Ovary (tissue), 10 donors: ENCODE measurements at places on chromosomes 6 and 20.

DNA sequence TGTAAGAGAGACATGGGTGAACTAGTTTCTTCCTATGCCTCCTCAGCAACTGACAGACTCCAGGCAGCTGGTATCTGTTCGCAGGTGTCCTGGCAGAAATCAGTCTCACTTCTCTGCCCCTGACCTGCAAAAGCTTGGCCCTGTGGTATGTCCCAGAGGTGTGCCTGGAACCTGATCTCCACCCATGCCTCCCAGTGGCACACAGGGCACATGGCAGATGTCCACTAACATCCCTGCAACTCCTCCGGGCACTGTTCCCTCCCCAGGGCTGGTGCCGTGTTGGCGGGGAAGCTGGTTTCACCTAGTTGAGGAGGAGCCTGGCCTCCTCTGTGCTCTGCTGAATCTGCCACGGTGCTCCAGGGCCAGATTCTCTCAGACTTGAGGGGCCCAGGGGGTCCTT, 123.3 kb upstream of the GGTLC1 start:
- no peak for DNase-seq

GRCh38 chr20:59205044-59205443, 41.4 kb downstream of the ZNF831 start:
- no peak for DNase-seq

GRCh38 chr6:84639396-84639795, 125.0 kb downstream of the TBX18 start:
- no peak for DNase-seq

DNA sequence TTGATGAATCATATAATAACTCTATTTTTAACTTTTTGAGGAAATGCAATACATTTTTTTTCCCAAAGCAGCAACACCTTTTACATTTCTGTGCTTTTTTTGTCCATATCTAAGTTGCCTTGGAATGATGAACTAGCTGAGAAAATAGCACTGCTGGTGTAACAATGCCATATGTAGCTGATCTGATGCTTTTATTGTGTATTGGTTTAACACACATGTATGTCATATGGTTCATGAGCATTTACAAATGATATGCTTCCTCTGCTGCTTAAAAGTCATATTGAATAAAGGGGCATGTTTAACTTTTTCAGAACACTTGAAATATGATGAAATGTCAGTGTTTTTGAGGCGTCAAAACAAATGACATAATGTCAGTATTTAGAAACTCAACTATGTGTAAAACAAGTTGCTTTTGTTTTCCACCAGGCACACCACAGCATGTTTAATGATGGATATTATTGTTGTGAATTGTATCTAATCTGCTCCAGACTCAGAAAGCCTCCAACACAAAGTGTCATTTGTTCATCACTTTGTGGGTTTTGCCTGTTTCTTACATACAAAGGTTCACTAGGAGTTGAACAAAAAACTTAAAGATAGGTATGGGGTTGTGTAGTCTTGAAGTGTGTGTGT, 775.8 kb upstream of the FLRT3 start:
- DNase-seq, result no peak

DNA sequence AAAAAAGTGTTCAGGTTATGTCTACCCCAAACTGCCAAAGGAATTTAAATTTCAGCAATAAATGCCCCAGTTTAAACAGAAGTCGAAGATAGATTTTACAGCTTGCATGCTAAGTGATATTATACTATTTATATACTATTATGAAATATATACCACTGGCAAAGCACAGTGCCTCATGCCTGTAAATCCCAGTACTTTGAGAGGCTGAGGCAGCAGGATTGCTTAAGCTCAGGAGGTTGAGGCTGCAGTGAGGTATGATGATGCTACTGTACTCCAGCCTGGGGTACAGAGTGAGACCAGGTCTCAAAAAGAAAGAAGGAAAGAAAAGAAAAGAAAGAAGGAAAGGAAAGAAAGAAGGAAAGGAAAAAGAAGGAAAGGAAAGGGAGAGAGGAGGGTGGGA, 102.1 kb downstream of the MTFR2 start:
- no peak for DNase-seq

- no peak for DNase-seq
Measured at GRCh38 chr6:125207956-125208355, 54.4 kb downstream of the TPD52L1 start.

DNA sequence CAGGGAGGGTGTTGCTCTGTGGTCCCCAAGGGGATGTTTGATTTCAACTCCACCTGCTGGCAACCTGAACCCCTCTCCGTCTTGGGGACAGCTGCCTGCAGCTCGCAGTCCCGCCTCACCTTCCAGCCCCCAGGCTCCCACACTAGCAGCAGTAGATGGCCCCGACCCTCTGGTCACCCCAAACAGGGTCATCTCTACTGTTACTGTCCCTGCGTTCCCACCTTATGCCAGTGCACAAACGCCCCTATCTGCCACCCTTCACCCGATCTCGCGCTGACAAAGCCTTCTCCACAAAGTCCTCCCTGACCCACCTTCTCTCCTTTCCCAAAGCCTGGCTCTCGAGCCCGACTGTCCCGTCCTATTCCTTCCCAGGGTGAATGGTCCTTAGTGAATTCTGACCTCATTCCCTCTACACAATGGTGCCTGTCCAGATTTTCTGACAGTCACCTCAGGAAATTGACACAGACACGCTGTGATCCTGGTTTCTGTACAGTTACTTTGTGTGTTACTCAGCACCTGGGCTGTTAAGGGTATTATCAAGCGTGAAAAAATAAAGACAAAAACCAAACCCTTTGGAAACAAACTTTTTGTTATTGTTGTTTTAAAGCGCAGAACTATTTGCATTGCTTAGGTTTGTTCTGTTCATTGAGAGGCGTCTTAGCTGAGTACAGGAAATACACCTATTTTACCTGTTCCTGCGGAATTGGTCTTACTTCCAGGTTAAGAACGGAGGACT, 728 bp downstream of the FUT9 start:
- no peak for DNase-seq

DNA sequence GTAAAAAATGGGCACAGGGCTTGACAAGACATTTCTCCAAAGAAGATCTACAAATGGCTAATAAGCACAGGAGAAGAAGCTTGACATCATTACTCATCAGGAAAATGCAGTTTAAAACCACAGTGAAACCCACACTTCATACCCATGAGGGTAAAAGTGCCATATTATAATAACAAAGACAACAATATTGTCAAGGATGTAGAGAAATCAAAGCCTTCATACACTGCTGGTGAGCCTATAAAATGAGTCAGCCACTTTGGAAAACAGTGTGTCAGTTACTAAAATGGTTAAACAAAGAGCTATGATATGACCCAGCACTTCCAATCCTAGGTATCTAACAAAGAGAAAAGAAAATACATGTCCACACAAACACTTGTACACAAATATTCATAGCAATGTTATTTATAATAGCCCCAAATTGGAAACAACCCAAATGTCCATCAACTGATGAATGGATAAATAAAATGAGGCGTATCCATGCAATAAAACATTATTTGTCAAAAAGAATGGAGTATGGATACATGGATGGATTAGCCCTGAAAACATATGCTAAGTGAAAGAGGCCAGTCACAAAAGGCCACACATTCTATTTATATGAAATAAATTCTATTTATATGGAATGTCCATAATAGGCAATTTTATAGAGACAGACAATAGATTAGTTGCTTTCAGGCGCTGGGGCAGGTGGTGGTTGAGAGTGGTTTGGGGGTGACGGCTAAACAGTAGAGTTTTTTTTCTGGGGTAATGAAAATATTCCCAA, 11.5 kb upstream of the IL20RA start:
- no peak for DNase-seq

- no peak for DNase-seq
Measured at GRCh38 chr6:166463359-166464067, 80.8 kb upstream of the MPC1 start.

DNA sequence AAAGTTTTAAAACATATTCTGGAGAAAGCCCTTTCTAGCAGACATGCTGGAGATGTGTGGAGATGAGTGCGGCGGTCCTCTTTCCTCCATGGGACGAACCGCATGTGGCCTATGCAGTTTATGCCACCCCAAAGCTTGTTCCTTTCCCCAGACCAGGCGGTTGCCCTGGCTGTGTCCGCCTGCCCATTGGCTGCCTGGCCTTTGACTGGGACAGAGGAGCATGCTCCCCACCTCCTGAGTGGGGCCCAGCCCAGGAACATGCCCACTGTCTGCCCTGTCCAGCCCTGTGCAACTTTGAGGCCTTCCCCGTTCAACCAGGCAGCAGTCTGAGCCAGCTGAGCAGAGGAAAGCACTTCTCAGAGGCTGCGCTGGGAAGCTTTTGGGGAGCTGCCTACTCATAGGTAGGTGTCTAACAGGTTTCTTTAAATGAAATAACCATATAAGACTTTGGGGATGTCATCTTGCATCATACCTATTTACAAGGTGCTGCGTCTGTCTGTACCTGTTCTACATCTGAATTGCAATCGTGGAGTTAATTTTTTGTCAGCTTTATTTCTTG, 20.6 kb downstream of the FOXC1 start:
- DNase-seq, result no peak

DNA sequence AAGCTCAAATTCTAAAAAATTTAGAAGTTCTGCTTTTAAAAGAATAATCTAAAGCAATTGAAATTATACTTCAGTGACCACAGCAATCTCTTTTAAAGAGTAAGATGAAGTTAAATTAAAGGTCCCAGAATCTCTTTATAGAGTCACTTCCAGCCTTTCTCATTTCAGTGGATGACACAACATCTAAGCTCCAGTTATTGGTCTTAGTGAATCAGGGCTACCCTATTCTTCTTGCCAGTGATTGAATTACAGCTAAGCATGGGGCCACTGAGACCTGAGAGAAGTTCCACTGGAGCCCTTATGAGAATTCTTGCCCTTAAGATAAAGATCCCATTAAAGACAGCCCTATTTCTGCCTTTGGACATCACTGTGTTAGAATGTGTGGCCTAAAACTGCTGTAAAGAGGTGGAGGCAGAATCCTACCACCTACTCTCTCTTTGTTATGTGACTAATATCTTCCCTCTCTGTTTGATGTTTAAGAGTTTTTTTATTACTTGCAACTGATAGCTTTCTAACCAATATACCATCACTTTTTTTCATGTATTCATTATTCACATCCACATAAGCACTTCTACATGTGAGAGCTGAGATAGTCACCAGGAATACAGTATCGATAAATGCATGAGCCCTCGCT, 128.6 kb downstream of the UNC5CL start:
- no peak for DNase-seq

GRCh38 chr20:52076164-52076563, 115.4 kb downstream of the ZFP64 start:
- no peak for DNase-seq

- no peak for DNase-seq
Measured at GRCh38 chr20:655726-656624, 3.0 kb upstream of the SRXN1 start.

DNA sequence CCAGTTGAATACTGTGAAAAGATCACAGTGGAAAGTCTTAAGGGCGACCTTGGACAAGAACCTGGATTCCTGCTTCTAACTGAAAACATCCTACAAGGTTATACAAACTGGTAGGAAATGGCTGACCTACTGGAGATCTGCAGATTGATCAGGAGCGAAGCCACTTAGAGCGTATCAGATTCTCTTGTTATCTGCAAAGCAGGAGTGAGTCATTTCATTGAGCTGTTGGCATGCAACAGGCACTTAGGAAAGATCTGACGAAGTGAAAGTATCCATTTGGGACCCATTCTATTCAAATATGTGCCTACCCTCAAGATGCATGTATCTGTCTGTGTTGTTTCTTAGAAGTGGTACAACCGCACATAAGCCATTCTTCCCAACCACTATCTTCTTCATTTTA, 131.2 kb upstream of the RIN2 start:
- no peak for DNase-seq

GRCh38 chr20:23407781-23408464, 13.4 kb downstream of the NAPB start:
- no peak for DNase-seq

GRCh38 chr20:37198932-37199660, 19.7 kb upstream of the MROH8 start:
- no peak for DNase-seq
